Left lung (tissue), 14 donors: ENCODE measurements at places on chromosomes 3 and 15. TPM values are rescaled to one million over a fixed set of nuclear protein-coding genes. Genes with fewer than 3 reads are reported as not detected.

The PLA2G4D gene
- total RNA-seq, result 0.08 TPM

The MYH15 gene
- 0.70 TPM for total RNA-seq

The CCRL2 gene
- 37.1 TPM for total RNA-seq

The EOMES gene
- 0.26 TPM for total RNA-seq

The USP13 gene
- total RNA-seq, result 23.8 TPM

The GOLGA6B gene
- not detected for total RNA-seq

The NUDT16 gene
- total RNA-seq, result 34.4 TPM

The STXBP5L gene
- total RNA-seq, result not detected

The GALNT15 gene
- 2.2 TPM for total RNA-seq

The GOLGA8T gene
- total RNA-seq, result 0.29 TPM

The CISH gene
- total RNA-seq, result 42.5 TPM

The PTPN9 gene
- total RNA-seq, result 21.9 TPM

The FETUB gene
- total RNA-seq, result not detected

The PATL2 gene
- 3.8 TPM for total RNA-seq

The SELENOS gene
- 78.7 TPM for total RNA-seq

The OR4F6 gene
- not detected for total RNA-seq

The LDHAL6B gene
- not detected for total RNA-seq

The OXSM gene
- 8.9 TPM for total RNA-seq

The ZNF620 gene
- 6.0 TPM for total RNA-seq

The MBNL1 gene
- total RNA-seq, result 226 TPM

The GPR149 gene
- total RNA-seq, result not detected

The GUCA1C gene
- not detected for total RNA-seq

The DISP2 gene
- 0.65 TPM for total RNA-seq

The SOX2 gene
- total RNA-seq, result not detected

The CACNA1D gene
- total RNA-seq, result 32.6 TPM

The CD200R1 gene
- 2.7 TPM for total RNA-seq

The HRG gene
- not detected for total RNA-seq

The POLQ gene
- 1.7 TPM for total RNA-seq

The CCDC54 gene
- not detected for total RNA-seq

The ADPRH gene
- total RNA-seq, result 24.0 TPM

The ROPN1 gene
- not detected for total RNA-seq

The UACA gene
- 45.2 TPM for total RNA-seq

The ITIH1 gene
- total RNA-seq, result 0.18 TPM

The UROC1 gene
- not detected for total RNA-seq

The THPO gene
- total RNA-seq, result 0.65 TPM

The ITGB5 gene
- total RNA-seq, result 142 TPM

The ANO10 gene
- total RNA-seq, result 39.3 TPM

The PARP15 gene
- 5.8 TPM for total RNA-seq

The ANKRD34C gene
- not detected for total RNA-seq

The RBPMS2 gene
- 3.7 TPM for total RNA-seq

The GOLGA6D gene
- total RNA-seq, result not detected

The CLSTN2 gene
- total RNA-seq, result 0.97 TPM
